Naive thymus-derived CD4-positive, alpha-beta T cell (primary cell): ENCODE measurements at places on chromosomes 11 and 22. TPM values are rescaled to one million over a fixed set of nuclear protein-coding genes. Genes with fewer than 3 reads are reported as not detected.
A peak's percentile ranks its signal among the peaks of the same experiment; 100 is the strongest.

- DNase-seq = no peak
These were observed 128.0 kb downstream of the TENM4 start for GRCh38 chr11:79312617-79313529.

OR51B6 gene
- not detected in 2 replicates for total RNA-seq

GRCh38 chr11:96906476-96906875 is 516.7 kb downstream of the JRKL start:
- DNase-seq = no peak

OR5A1 gene
- total RNA-seq = not detected

TMEM151A gene
- total RNA-seq = not detected

HMOX1 gene
- 8.2 TPM for total RNA-seq

GRCh38 chr11:108871152-108871551 is 206.3 kb downstream of the DDX10 start:
- DNase-seq = peak; percentile 10

- no peak for DNase-seq
These were observed 121.2 kb upstream of the VPREB1 start for GRCh38 chr22:22123118-22123959.

CASP12 gene
- not detected for total RNA-seq

GRCh38 chr11:134738581-134738980 is 326.5 kb upstream of the B3GAT1 start:
- no peak for DNase-seq

DNA sequence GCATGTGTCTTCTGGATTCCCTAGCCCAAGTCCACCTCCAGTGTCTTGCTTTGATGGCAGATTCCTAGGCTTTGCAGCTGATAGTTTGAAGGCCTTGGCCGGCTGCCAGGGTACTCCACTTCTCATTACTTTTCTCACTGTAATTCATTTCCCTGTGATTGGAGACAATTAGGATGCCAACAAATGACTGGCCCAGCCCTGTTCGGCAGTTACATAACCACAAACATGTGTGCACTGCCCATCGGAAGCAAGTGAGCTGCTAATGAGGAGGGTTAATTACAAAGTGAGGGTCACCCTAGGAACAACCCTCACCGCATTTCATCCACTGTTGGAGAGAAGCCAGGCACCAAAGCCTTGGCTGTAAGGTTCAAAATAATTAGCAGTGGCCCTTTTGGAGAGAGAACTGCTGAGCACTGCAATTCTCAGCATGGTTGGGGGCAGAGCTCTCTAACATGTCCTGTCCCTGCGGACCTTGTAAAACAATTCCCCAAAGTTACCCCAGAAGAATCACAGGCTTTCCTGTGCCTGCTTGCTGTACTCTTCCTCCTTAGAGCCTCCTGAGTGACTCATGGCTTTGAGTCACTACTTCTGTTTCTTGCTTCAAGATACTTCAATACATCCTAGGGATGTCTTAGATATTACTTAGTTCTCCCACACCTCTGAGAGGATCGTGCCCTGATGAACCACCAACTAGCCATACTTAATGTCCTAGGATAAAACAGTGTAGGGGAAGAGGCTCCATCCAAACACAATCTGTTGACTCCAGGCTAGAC is 109.7 kb upstream of the GALNT18 start:
- no peak for DNase-seq

MMP7 gene
- not detected in 2 replicates for total RNA-seq

DNA sequence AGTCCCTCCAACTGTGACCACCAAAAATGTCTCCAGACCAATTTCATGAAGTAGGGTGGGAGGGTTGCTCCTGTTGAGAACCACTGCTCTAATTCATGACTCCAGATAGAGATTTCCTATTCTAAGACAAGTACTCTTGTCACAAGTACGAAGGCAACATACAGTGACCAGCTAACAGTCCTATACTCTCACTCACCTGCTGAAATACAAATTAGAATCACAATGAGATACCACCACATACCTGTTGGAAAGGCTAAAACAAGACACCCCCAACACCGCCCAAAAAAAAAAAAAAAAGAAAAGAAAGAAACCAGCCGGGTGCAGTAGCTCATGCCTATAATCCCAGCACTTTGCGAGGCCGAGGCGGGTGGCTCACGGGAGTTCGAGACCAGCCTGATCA is 310.5 kb downstream of the SWAP70 start:
- no peak for DNase-seq

GRCh38 chr11:78856211-78856610 is 281.5 kb upstream of the NARS2 start:
- DNase-seq = no peak

GRCh38 chr11:124891373-124891861 is 6.2 kb downstream of the ROBO4 start:
- no peak for DNase-seq

GRCh38 chr22:49882519-49883293 is 29.1 kb downstream of the ZBED4 start:
- no peak for DNase-seq

- DNase-seq = no peak
These were observed 12.1 kb downstream of the C11orf86 start for GRCh38 chr11:66987158-66987620.

DNA sequence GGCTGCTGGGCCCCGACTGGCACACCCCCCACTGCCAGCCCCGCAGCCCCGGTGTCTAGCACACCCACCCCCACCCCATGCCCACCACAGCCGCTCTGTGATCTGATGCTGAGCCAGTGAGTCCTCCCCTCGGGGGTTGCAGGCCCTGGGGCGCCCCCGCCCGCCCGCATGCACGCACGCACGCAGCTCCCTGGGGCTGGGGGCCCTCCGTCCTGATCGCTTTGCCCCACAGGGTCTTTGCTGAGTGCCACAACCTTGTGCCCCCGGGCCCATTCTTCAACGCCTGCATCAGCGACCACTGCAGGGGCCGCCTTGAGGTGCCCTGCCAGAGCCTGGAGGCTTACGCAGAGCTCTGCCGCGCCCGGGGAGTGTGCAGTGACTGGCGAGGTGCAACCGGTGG is 32.3 kb downstream of the MUC5B start:
- no peak for DNase-seq

NPAS4 gene
- total RNA-seq = not detected

- no peak for DNase-seq
These were observed 83.8 kb downstream of the ME3 start for GRCh38 chr11:86588566-86589090.

- DNase-seq = no peak
These were observed 506.1 kb downstream of the BRD1 start for GRCh38 chr22:49321477-49322055.

GRCh38 chr11:69718147-69718546 is 14.3 kb upstream of the FGF19 start:
- DNase-seq = no peak

- no peak for DNase-seq
These were observed 11.0 kb upstream of the NECTIN1 start for GRCh38 chr11:119739975-119740374.

- DNase-seq = no peak
These were observed 33.4 kb downstream of the INSC start for GRCh38 chr11:15148169-15148568.

DNA sequence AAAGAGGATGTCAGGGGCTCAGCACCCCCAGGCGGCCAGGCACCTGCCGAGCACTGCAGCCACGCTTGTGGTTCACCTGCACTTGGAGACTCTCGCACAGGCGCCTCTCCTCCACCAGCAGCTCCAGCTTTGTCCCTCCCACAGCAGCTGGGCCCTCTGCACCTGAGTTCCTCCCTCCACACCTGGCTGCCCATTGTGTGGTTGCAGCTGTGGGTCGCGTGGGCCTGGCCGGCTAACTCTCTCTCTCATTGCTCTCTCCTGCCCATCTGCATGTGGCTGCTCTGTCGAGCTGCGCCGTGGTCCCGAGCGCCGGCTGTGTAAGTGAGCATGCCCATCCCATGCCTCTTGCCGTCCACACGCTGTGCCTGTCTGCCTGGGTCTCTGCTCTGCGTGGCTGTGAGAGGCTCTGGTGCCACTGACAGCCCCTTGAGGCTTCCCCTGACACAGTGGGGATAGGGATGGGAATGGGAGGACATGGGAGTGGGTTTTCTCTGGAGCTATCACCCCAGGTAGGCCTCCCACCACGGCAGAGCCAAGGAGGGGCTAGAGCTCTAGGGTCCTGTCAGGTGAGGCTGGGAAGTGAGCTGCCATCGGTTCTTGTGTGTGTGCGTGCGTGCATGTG is 8.5 kb upstream of the ACR start:
- no peak for DNase-seq

DNA sequence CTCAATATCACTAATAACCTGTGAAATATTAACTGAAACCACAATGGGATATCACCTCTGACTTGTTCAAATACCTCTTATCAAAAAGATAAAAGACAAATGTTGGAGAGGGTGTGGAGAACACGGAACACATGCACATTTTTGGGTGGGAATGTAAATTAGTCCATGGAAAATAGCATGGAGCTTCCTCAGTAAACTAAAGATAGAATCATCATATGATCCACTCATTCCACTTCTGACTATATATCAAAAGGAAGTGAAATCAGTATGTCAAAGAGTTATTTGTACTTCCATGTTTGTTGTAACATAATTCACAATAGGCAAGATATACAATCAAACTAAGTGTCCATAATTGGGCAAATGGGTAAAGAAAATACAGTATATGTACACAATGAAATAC is 57.4 kb downstream of the TYR start:
- no peak for DNase-seq

DNA sequence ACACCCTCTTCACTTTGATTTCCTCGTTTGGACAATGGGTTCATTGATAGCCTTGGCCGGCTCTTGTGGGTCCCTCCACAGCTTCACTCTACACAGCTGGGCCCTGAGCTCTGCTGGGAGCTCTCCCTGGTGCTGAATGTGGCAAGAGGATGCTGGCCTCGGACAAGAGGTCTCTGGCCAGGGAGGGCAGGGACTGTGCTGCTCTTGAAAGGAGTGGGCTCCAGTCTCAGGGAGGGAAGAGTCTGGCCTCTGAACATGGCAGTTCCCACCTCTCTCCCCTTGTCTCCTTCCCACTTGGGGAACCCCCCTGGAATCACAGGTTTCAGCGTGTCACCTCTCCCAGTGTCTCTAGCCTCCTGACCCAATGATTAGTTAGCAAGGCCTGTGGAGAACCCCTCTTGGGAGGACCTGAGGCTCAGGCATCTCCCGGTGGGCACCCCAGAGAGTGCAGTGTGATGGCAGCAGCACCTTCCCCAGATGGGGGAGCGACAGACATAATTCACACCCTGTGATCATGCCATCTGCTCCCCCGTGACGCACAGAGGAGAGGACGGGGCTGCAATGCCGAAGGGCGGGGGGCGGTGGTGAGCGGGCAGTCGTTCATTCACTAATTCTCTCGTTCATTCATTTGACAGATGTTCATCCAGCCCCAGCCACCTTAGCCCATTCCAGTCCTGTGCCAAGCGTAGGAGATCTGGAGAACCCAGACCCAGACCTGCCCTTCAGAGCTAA is 2.8 kb upstream of the CABP7 start:
- DNase-seq = peak; percentile 50

- DNase-seq = no peak
These were observed 34.9 kb downstream of the CADM1 start for GRCh38 chr11:115469361-115469760.

DNA sequence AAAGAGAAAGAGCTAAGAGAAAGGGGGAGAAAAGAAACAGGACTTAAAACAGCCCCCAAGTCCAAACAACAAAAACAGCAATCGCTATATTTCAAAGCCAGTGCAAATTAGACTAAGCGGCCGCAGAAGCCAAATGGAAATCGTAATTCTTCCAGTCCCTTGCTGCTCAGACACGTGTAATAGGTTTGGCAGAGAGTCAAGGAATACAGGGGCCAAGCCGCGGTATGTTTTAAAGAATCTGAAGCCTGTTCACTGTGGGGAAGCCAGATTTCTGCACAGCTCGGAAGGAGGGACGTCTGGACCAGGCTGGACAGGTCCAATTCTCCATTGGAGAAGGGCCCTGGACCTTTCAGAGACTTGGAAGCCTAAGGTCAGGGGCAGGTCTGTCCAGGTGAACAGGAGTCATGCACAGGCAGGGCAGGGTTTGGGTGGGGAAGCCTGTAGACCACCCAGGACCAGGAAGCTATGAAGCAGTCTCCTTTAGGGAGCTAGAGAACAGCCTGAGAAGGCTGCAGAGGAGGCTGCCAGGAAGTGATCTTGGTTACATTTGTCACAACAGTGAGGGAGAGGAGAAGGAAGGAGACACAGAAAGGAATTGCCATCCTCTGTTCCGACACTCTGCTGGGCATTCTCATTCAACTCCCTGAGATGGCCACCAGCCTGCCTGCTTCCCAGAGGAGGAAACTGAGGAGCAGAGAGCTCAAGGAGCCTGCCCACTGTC is 265.5 kb upstream of the ISX start:
- DNase-seq = no peak

DNA sequence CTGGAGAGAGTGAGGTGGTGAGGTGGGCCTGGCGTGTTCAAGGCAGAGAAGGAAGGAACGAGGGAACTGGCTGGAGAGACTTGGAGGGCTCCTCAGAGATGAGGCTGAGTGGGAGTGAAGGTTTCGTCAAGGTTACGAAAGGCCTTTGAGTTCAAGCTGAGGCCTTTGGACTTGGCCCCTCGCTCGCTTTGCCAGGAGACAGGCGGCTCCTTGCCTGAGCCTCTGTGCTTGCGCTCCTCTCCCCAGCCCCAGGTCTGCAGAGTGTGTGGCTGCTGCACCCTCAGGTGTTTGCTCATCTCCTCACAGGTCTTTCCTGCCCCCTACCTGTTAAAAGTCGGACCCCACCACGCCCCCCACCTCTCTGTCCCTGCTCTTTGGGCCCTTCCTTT is 91.6 kb downstream of the ATXN10 start:
- no peak for DNase-seq

DNA sequence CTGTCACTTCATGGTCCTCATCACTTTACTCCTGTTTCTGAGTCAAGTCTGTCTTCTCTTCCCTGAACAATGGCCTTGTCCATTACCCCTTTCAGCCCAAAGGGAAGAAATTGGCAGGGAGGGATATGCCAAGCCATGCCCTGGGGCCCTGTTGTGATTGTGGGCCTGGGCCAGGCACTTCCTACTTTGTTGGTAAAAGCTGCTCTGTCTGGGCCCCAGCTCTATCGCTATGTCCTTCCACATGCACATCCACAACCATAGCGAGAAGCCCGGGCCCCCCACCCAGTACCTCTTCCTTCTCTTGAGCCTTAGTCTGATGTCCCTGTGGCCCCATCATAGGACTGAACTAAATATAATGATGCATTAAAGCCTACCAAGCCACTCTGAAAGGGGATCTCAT is 126.7 kb upstream of the RCN1 start:
- no peak for DNase-seq

MRGPRX3 gene
- total RNA-seq = not detected

GRCh38 chr11:19868281-19868821 is 155.7 kb downstream of the NAV2 start:
- no peak for DNase-seq

- no peak for DNase-seq
These were observed 851.8 kb downstream of the BRD1 start for GRCh38 chr22:48975886-48976285.

SLC22A12 gene
- not detected for total RNA-seq

OR10AG1 gene
- not detected for total RNA-seq

PHOX2A gene
- not detected for total RNA-seq

SLC37A2 gene
- total RNA-seq = 5.4 TPM

DNA sequence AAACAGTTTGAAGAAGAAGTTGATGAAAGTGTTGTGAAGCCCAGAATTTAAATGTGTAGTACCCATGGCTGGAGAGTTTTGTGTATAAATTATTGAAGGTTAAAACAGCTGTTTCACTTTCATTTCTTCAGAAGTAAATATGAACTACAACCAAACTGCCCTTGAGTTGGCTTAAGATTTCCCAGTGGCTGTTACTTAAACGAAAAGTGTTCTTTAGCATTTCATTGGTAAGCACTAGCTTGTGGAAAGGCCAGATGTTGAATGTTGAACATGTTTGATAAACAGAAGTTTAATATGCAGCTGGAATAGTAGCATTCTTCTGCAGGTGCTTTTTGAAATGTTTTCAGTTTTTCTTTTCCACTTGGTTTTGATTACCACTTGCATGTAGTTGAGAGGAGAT is 83.2 kb upstream of the TNRC6B start:
- no peak for DNase-seq

MISFA gene
- total RNA-seq = not detected
